ENCODE measurements at places on chromosomes 1 and 21.

- no peak for DNase-seq
These were observed 73.2 kb downstream of the BCAR3 start for GRCh38 chr1:93608187-93609109.

DNA sequence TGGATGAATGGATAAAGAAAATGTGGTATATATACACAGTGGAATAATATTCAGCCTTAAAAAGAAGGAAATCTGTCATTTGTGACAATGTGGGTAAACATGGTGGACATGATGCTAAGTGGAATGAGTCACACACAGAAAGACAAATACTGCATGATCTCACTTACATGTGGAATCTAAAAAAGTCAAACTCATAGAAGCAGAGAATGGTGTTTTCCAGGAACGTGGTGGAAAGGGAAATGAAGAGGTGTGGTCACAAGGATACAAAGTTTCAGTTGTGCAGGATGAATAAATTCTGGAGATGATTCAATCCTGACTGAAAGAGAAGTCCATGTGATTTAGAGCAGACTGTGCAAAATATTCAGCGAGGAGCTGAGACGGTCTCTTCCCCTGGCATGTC, 56.6 kb downstream of the RYR2 start:
- no peak for DNase-seq

GRCh38 chr1:117167402-117167801, 43.3 kb downstream of the VTCN1 start:
- no peak for DNase-seq

DNA sequence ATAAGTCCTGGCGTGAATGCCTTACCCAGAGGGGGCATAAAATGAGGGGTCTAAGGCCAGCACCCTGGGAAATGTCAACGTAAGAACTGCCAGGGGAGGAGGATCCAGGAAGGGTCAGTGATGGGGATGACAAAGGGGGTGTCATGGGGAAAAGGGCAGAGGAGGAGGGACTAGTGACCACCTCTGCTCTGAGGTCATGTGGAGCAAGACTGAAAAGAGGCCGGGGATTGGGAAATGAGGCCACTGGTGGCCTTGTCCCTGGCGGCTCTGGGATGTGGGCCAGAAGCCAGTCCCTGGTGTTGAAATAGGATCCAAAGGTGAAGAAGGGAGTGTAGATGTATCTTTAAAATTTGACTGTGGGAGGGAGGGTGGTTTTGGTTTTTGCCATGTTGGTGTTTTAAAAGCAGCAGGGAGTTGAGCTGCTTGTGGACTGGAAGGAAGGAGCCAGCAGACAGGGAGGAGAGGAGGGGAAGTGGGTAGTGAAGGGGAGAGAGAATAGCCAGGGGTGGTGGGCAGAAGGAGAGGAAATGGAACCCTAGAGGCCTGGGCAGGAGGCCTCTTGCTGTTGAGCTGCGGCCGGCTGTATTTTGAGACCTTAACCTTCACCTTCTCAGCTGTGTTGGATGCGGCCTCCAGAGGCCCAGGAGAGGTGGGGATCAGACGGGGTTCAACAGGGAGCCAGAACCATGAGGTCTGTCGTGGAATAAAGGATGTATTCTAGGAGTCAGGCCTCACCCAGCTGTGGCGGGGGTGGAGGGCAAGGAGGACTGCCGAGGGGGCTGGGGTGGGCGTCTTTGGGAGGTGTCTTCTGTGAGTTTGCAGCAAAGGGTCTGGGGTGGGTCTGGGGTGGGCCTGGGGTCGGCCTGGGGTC, 92.5 kb downstream of the DHRS3 start:
- no peak for DNase-seq

DNA sequence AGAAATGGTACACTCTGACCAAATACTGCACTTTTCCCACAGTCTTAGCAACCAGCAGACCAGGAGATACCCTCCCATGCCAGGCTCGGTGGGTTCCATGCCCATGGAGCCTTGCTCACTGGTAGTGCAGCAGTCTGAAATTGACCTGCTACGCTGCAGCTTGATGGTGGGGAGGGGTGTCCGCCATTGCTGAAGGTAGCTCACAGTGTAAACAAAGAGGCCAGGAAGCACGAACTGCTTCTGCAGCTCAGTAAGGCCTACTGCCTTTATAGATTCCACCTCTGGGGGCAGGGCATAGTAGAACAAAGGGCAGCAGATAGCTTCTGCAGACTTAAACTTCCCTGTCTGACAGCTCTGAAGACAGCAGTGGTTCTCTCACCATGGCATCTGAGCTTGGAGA, 12.3 kb upstream of the IFI44L start:
- no peak for DNase-seq

All from stimulated activated CD8-positive, alpha-beta memory T cell treated with anti-CD3 and anti-CD28 coated beads, Interleukin-4, amount 100 ng/mL, for 1 hour (primary cell).